ENCODE measurements at places on chromosomes 2 and 18. TPM values are rescaled to one million over a fixed set of nuclear protein-coding genes. Genes with fewer than 3 reads are reported as not detected.
A peak's percentile ranks its signal among the peaks of the same experiment; 100 is the strongest.

DNA sequence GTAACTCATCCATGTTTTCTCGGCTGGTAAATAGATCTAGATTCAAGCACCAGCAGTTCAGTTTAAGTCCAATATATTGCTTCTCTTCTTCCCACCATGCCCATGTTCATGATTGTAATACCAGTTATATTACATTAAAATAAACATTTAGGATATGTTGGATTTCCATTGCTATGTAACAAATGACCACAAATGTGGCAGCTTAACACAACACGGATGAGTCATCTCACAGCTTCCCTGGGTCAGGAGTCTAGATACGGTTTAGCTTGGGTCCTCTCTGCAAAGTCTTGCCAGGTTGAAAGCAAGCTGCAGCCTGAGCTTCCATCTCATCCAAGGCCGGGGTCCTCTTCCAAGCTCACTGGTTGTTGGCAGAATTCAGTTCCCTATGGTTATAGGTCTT, 39.4 kb upstream of the SMAD2 start:
- H3K4me3 ChIP-seq = no peak overlapping the region
- H3K4me1 ChIP-seq = no peaks in the 10 kb centered on the region
- no peak for DNase-seq
- H3K36me3 ChIP-seq = no peaks in the 10 kb centered on the region
- no peak overlapping the region for H3K27ac ChIP-seq
- H3K27me3 ChIP-seq = no peaks in the 10 kb centered on the region

The FHOD3 gene
- not detected for total RNA-seq

GRCh38 chr2:110804915-110805314, 72.5 kb downstream of the ACOXL start:
- H3K27ac ChIP-seq = no peak overlapping the region
- no peaks in the 10 kb centered on the region for H3K36me3 ChIP-seq
- DNase-seq = no peak
- no peaks in the 10 kb centered on the region for H3K4me1 ChIP-seq

DNA sequence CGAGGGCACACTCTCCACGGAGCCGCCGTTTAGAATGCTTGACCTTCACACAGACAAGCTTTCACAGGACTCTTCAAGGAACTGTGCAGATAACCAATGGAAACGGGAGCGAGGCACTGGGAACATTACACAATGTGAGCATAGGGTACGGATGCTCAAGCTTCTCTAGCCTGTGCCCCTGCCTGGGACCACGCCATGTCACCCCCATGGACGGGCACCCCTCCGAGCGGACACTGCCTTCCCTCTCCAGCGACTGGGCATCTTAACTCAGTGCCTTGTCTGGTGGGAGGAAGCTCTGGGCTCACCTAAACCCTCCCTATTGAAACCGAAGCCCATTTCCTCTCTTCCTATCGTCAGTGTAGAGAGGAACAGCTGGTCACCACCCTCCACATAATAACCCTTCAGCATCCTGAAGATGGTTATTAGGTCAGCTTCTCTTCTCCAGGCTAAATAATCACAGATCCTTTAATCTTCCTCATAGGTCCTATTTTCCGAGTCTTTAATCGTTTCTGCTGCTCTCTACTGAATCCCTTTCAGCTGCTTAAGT, 626.7 kb downstream of the GALR1 start:
- H3K4me3 ChIP-seq = no peak overlapping the region
- H3K36me3 ChIP-seq = no peaks in the 10 kb centered on the region
- no peaks in the 10 kb centered on the region for H3K27me3 ChIP-seq
- no peak for DNase-seq
- no peaks in the 10 kb centered on the region for H3K4me1 ChIP-seq
- no peak overlapping the region for H3K27ac ChIP-seq

DNA sequence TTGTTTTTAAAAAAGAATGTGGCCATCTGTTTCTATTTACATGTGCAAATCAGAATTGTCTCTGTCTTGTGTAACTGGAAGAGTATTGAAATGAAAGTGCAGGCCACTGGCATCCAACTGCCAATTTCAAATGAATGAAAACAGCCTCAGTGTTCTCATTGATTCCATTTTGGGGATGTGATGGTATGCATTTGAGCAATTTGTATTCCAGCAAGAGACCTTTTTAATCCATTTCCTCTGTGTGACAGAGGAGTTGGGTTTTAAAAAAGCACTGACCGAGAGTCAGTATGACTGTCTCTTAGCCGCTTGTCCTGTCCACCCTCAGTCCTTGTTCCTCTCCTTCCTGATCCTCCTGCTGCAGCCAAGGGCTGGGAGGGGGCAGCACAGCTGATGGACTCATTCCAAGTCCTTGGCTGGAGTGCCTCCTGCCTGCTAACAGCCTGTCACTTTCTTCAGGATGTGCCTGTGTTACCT, 50.0 kb downstream of the ASAP2 start:
- H3K27ac ChIP-seq = no peak overlapping the region
- H3K4me1 ChIP-seq = no peaks in the 10 kb centered on the region
- no peak overlapping the region for H3K4me3 ChIP-seq
- no peaks in the 10 kb centered on the region for H3K36me3 ChIP-seq
- no peaks in the 10 kb centered on the region for H3K27me3 ChIP-seq

- DNase-seq = no peak
- H3K36me3 ChIP-seq = no peaks in the 10 kb centered on the region
- no peaks in the 10 kb centered on the region for H3K27me3 ChIP-seq
- H3K27ac ChIP-seq = no peak overlapping the region
- no peak overlapping the region for H3K4me3 ChIP-seq
Measured at GRCh38 chr2:168256448-168256847, 9.1 kb upstream of the STK39 start.

The RGPD4 gene
- total RNA-seq = not detected

GRCh38 chr2:229728370-229728769, 14.0 kb upstream of the DNER start:
- no peaks in the 10 kb centered on the region for H3K27me3 ChIP-seq
- H3K4me3 ChIP-seq = no peak overlapping the region

DNA sequence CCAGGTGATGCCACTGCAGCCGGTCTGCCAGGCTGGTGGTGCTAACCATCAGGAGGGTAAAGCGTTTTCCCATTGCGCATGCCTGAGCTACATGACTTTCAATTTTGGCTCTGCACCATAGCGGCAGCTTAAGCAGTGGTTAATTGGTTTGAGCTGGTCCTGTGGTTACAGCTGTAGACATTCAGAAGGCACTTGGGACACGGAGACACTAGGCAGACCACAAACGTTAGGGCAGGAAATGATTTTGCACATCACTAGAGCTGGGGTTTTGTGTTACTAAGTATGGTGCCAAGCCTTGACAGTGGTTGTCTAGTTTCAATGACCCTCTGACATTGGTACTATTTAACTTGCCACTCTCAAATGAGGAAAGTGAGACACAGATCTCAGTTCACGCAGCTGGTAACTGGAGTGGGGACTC, 28.9 kb upstream of the CNOT11 start:
- peak overlapping the region; percentile 26 for H3K4me3 ChIP-seq
- H3K4me1 ChIP-seq = peaks cover 12% of the 10 kb centered on the region
- H3K27me3 ChIP-seq = no peaks in the 10 kb centered on the region
- peak; percentile 22 for DNase-seq
- no peaks in the 10 kb centered on the region for H3K36me3 ChIP-seq

GRCh38 chr2:131058920-131059319, 34.3 kb downstream of the FAM168B start:
- H3K4me1 ChIP-seq = no peaks in the 10 kb centered on the region
- H3K27me3 ChIP-seq = no peaks in the 10 kb centered on the region
- H3K4me3 ChIP-seq = no peak overlapping the region
- no peak for DNase-seq

The FMNL2 gene
- 0.66 TPM for total RNA-seq

DNA sequence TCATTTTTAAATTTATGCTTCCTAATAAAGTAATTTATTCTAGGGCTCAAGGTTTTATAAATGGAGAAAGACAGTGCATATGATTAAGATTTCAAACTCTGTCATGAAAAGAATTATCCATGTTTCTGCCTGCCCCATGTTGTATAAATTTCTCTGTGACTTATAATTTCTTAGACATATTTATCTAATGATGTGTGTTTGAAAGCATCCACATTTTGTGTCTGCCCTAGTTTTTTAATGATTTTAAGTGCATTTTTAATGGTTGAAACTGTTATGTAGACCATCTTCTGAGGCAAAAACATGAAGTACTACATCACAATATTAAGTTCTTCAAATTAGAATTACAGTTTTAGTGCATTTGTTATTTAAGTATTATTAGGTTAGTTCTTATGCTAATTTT, 71.2 kb downstream of the PTPRM start:
- H3K4me3 ChIP-seq = no peak overlapping the region
- DNase-seq = no peak
- no peak overlapping the region for H3K27ac ChIP-seq
- H3K36me3 ChIP-seq = no peaks in the 10 kb centered on the region
- no peaks in the 10 kb centered on the region for H3K27me3 ChIP-seq
- no peaks in the 10 kb centered on the region for H3K4me1 ChIP-seq

- H3K4me3 ChIP-seq = no peak overlapping the region
- no peak overlapping the region for H3K27ac ChIP-seq
- no peaks in the 10 kb centered on the region for H3K36me3 ChIP-seq
- DNase-seq = no peak
Measured at GRCh38 chr2:177036747-177037146, 175.8 kb upstream of the HNRNPA3 start.

- H3K4me1 ChIP-seq = no peaks in the 10 kb centered on the region
- no peak for DNase-seq
- peaks cover 3% of the 10 kb centered on the region for H3K36me3 ChIP-seq
- no peaks in the 10 kb centered on the region for H3K27me3 ChIP-seq
Measured at GRCh38 chr2:197054437-197054836, 127.9 kb upstream of the PGAP1 start.

DNA sequence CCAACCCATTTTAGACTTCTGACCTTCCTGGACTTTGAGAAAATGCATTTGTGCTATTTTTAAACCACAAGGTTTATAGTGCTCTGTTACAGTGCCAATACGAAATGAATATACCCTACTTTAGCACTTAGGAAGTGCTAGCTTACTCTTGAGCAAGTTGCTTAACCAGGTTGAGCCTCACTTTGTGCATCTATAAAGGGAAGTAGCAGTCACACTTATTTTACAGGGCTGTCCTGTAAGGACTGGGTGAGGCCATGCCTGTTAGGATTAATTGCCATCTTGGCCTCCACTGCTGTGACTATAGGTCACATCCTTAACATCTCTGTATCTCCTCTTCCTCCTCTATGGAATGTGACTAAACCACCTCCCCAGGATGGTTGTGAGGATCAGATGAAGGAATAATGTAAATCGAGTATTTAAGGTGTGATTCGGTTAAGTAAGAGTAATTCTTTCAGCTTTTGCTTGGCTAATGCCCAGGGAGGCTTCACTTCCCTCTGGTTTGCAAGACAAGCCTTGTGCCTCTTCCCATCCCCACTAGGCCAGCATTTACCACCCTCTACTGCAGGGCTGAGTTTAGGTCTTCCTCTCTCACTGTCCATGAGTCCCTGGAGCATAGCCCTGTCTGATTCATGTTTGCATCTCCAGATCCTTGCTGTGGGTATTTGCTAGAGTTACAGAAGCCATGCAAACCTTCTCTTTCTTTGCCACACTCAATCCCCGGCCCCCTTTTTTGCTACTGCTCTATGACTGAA, 341.2 kb downstream of the ZNF521 start:
- H3K4me1 ChIP-seq = no peaks in the 10 kb centered on the region
- no peak overlapping the region for H3K27ac ChIP-seq
- H3K27me3 ChIP-seq = no peaks in the 10 kb centered on the region
- no peak for DNase-seq
- H3K36me3 ChIP-seq = no peaks in the 10 kb centered on the region
